Memory B cell (primary cell): ENCODE measurements at places on chromosomes 6 and 20.
A peak's percentile ranks its signal among the peaks of the same experiment; 100 is the strongest.

GRCh38 chr6:42448391-42448790 is 3.3 kb downstream of the TRERF1 start:
- DNase-seq: no peak

GRCh38 chr6:43222418-43223059 is 6.7 kb downstream of the DNPH1 start:
- no peak for DNase-seq

DNA sequence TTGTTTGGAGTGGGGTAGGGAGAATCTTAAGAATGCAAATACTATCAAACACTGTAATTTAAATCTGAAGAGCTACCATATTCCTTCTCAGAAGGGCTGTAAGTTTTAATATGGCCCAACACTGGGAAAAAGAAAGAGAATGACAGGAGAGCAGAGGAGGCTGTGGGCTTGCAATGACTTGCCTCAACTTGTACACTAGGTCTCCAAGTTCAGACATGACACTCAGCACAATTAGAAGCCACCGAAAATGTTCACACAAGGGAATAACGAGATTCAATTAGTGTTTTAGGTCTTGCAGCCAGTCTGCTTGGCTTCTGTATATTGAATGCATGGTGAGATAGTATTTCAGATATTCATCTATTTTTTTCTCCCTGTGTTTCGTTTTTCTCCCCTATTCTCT is 89.4 kb downstream of the HS3ST5 start:
- no peak for DNase-seq

GRCh38 chr6:166476061-166476591 is 93.4 kb upstream of the MPC1 start:
- no peak for DNase-seq

DNA sequence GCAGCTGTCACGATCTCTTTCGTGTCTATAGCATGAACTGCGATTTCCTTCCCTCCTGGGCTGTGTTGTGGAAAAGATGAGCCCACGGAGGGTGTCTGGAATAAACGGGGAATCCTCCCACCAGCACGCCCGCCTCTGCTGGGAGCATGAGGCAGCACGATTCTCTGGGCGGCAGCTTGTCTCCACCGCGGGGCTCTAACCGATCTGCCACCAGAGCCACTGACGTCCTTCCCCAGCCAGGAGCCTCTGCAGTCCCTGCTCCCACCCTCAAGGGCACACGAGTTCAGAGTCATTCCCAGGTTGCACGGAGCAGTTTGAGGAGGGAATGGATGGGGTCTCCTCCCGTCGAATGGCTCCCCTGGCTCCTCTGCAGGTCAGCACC is 197.6 kb downstream of the DLL1 start:
- DNase-seq: no peak

DNA sequence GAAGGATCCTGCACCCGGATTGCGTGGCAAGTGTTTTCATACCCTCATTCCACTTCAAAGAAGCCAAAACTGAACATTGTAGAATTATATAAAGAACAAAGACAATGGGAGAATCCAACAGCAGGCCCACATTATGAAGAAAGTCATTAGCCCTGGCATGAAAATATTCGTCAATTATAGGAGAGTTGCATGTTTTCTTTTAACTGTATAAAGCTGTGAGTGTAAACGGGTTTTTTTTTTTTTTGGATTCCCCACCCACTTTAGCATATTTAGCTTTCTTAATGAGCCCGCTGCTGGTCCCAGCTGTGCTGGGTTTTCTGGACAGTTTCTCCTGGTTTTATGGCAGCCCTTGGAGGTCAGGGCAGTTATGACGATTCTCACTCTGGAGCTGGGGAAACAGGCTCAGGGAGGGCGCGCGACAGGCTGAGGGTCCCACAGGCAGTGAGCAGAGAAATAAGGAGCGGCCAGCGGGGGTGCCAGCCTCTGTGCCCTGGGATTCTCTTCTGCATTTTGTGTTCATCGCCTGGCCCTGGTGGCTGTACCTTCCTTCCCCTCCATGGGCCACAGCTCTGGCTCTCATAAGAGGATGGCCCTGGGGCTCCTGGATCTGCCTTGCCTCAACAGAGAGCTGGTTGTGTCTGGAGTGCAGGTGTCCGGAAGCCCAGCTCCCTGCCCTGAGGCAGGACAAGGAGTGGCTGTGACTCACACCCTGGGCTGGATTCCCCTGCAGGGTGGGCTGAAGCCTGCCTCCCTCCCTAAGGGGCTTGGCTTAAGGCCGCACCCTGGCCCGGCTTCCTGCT is 24.1 kb upstream of the SULF2 start:
- no peak for DNase-seq

- no peak for DNase-seq
Measured at GRCh38 chr6:10540073-10540746, 19.1 kb downstream of the GCNT2 start.

DNA sequence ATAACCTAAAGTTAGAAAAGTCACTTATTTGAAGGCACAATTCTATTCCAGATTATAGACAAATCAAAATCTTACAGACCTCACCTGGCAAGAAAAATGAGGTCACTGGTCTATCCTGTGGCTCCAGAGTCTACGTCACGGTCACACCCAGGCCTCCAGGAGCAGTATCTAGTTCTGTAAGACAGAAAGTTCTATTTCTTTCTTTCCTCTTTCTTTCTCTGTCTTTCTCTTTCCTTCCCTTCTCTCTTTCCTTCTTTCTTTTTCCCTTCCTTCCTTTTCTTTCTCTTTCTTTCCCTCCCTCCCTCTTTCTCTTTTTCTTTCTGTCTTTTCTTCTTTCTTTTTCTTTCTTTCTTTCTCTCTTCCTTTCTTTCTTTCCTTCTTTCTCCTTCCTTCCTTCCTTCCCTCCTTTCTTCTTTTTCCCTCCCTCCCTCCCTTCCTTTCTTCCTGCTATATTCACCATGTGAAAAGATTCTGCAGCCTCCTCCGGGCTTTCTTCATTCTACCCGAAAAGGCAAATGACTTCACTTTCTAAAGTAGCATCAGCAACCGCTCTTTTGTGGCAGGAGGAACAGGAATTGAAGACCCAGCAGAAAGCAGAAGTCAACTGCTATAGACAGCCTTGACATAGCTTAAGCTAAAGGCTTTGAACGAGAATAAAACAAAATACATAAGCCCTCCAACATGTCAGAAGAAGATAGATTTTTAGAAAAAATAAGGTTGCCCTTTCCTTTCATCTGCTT is 83.9 kb upstream of the SIRPG start:
- DNase-seq: no peak

- DNase-seq: no peak
Measured at GRCh38 chr6:67184405-67184804, 1450.7 kb upstream of the ADGRB3 start.

DNA sequence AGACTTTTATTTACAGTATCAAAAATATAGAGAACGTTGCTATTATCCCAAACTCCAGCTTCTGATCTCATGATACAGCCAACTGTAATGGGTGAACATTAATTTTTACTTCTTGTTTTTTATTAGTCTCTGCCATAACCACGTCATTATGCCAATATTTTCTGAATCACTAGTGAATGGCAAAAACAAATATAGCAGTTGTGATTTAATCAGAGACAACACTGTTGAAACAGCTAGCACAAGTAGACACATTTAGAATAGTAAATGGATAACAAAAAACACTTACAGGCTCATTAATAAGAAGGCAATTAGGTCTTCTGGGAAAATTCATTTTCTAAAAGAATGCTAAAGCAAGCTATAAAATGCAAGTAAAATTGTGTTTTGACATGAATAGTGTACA is 8.1 kb downstream of the PTPRK start:
- DNase-seq: no peak

- no peak for DNase-seq
Measured at GRCh38 chr20:58903614-58904013, 51.1 kb downstream of the GNAS start.

GRCh38 chr6:170058878-170059485 is 231.9 kb downstream of the DLL1 start:
- DNase-seq: no peak

DNA sequence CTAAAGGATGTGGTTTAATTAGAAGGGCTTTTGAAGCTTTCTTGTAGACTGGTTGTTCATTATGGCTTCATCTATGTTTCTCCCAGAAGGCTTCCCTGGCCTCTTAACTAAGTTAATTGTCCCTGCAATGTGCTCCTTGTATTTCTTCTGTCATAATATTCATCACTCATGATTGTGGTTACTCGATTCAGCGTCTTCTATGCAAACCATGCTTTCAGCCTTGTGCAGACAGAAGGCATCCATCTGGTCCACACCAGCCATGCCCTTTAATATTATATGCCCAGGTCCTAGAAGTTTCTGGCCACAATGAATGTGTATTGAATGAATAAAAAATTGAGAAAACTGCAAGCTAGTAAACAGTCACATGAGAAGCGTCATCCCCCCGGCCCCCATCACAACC is 163.2 kb downstream of the KHDC1L start:
- no peak for DNase-seq

- no peak for DNase-seq
Measured at GRCh38 chr6:125811259-125811658, 20.5 kb downstream of the NCOA7 start.

GRCh38 chr6:12929678-12930077 is 213.1 kb downstream of the PHACTR1 start:
- DNase-seq: no peak

GRCh38 chr6:16700202-16700915 is 60.9 kb downstream of the ATXN1 start:
- DNase-seq: no peak

GRCh38 chr6:157597461-157598312 is 216.7 kb downstream of the ZDHHC14 start:
- DNase-seq: no peak

DNA sequence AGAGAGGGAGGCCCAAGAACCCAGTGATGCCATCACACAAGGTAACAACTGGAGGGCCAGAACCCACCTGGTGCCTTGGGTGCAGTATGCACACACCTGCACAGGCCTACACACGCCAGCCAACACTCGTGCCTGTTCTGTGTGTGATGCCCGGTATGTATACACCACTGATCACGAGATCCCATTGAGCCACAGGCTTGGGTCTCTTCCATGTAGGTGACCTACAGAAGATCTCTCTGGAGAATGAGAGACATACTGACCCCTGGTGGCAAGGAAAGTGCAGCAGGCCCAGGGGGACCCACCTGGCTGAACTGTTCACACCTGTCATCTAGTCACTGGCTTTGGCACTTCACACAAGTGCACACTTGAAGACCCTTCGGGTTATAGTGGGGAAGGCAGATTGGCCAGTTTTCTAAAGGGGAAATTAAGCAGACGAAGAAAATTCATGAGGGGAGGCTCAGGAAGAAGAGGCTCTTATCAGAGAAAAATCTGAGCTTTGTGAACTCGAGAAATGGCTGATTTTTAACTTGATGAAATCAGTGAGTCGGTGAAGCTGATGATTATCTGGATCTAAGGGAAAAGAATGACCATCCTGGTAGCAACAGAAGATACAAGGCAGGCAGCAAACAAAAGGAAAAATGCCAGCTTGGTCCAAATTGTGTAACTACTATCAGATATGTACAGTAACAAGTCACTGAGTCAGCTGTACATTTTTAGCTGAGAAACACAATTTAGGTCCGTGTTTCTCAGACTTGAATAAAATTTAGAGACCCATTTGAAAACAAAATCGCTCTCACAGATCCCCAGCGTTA is 69.1 kb upstream of the PBOV1 start:
- DNase-seq: peak; percentile 33

DNA sequence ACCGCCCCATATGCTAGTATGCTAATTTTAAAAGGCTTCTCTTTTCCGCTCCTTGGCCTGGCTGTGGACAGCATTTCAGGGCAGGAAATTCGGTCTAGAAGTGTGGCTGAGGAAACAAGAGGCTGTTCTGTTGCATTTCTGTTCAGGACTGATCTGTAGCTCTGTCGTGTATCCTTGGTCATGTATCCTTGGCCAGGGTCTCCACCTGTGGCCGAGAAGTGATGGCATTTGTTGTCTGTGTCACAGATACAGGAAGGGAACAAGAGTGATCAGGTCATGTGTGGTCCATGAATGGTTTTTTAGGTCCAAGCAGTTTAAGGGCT is 300.5 kb upstream of the SUPT3H start:
- DNase-seq: no peak

DNA sequence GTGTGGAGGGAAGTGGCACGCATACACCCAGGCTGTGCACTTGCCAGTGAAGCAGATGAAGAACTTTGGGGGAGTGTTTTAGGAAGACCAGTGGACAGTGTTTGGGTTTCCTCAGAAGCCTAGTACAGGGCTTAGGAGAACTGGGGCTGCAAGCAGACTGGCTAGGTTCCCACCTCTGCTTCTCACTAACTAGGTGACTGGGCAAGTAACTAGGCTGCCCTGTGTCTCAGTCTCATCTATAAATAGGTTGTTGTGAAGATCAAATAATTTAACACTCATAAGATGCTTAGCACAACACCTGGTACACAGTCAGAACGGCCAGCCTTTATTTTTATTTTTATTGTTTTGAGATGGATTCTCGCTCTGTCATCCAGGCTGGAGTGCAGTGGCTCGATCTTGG is 312.1 kb downstream of the CDH26 start:
- no peak for DNase-seq

DNA sequence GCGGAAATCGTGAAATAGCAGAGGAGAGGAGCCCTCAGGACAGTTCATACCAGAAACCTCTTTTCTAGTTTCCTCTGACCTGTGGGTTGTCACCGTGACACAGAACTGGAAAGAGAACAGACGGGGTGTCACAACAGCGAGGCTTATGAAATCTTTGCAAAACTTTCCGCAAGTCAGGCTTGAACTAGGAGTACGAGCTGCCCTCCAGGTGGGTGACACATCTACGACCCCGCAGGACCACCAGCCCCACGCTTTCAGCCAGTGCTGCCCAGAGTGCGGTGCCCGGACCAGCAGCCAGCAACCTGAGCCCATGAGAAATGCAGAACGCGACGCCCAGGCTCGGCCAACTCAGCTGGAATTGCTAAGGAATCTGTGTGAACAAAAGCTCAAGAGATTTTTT is 30.8 kb downstream of the WRNIP1 start:
- no peak for DNase-seq

DNA sequence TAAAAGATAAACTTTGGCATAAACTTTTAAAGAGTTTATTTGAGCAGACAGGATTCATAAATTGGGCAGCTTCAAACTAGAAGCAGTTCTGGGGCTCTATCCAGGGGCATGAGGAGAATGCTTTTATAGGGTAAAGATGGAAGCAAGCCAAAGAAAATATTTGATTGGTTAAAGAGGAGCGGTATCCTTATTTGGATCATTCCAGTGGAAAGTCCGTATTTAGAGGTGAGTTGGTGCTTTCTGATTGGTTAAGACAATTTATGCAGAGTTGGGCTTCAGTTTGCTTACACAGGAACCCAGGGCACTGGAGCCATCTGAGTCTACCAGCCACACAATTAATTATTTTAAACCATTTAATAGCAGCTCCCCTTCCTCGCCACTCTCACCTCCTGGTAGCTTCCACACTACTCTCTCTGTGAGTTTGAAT is 37.9 kb upstream of the RNF217 start:
- no peak for DNase-seq

- no peak for DNase-seq
Measured at GRCh38 chr6:137237413-137238170, 18.4 kb upstream of the IFNGR1 start.

DNA sequence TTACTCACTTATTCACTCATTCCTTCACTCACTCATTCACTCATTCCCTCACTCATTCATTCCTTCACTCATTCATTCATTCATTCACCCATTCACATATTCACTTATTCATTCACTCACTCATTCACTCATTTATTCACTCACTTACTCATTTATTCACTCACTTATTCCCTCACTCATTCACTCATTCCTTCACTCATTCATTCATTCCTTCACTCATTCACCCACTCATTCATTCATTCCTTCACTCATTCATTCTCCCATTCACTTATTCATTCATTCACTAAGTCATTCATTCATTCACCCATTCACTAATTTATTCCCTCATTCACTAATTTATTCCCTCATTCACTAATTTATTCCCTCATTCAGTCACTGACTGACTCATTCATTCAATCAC is 127.6 kb downstream of the EDN3 start:
- no peak for DNase-seq
